A549 treated with RU486 at 1 μM for 4 hours (cell line): ENCODE measurements at places on chromosomes 1 and 21. TPM values are rescaled to one million over a fixed set of nuclear protein-coding genes. Genes with fewer than 3 reads are reported as not detected.

SH2D2A gene
- 2.1 to 5.6 TPM (median 3.6 TPM) in 5 replicates for total RNA-seq

SPTA1 gene
- total RNA-seq = not detected in 5 replicates

CLCA4 gene
- total RNA-seq = not detected in 5 replicates

TGFB2 gene
- total RNA-seq = 22.2 to 28.2 TPM (median 23.6 TPM) in 5 replicates

COL24A1 gene
- 0.02 TPM in 1 of 5 replicates, not detected in the others for total RNA-seq

YARS1 gene
- 66.3 to 99.1 TPM (median 79.8 TPM) in 5 replicates for total RNA-seq

DMBX1 gene
- total RNA-seq = 0.71 to 1.2 TPM (median 1.0 TPM) in 5 replicates

PTGS2 gene
- total RNA-seq = 5.8 to 11.2 TPM (median 9.0 TPM) in 5 replicates

MAB21L3 gene
- total RNA-seq = not detected in 5 replicates

LCE2C gene
- not detected in 5 replicates for total RNA-seq

SYDE2 gene
- total RNA-seq = 0.31 to 1.1 TPM (median 0.74 TPM) in 5 replicates

PLEKHA6 gene
- total RNA-seq = 16.9 to 32.3 TPM (median 25.3 TPM) in 5 replicates

GCSAML gene
- not detected in 5 replicates for total RNA-seq

SLAMF7 gene
- total RNA-seq = 1.6 to 2.6 TPM (median 1.8 TPM) in 5 replicates

HMGN1 gene
- total RNA-seq = 179 to 225 TPM (median 193 TPM) in 5 replicates

CFHR1 gene
- 0.16 to 0.30 TPM (median 0.23 TPM) in 4 of 5 replicates, not detected in the other for total RNA-seq

ESRRG gene
- total RNA-seq = not detected in 5 replicates

KIF26B gene
- 0.03 to 0.16 TPM (median 0.05 TPM) in 5 replicates for total RNA-seq

LINGO4 gene
- not detected in 5 replicates for total RNA-seq

MT1HL1 gene
- total RNA-seq = not detected in 5 replicates

TSPEAR gene
- not detected in 5 replicates for total RNA-seq

IQGAP3 gene
- 11.6 to 18.6 TPM (median 15.8 TPM) in 5 replicates for total RNA-seq

RAB25 gene
- 0.24 TPM in 1 of 5 replicates, not detected in the others for total RNA-seq

MUTYH gene
- 6.3 to 9.9 TPM (median 9.3 TPM) in 5 replicates for total RNA-seq

SYT14 gene
- 0.03 to 0.10 TPM (median 0.10 TPM) in 3 of 5 replicates, not detected in the others for total RNA-seq

TPTE gene
- total RNA-seq = not detected in 5 replicates

RCSD1 gene
- total RNA-seq = 0.06 to 0.16 TPM (median 0.11 TPM) in 4 of 5 replicates, not detected in the other

SNRNP40 gene
- total RNA-seq = 42.1 to 48.5 TPM (median 45.2 TPM) in 5 replicates

SERPINC1 gene
- 0.16 to 0.35 TPM (median 0.17 TPM) in 4 of 5 replicates, not detected in the other for total RNA-seq

RGL1 gene
- 0.83 to 1.2 TPM (median 0.87 TPM) in 5 replicates for total RNA-seq

NEXN gene
- total RNA-seq = 5.1 to 9.9 TPM (median 6.2 TPM) in 5 replicates

RHOU gene
- 3.3 to 7.0 TPM (median 6.3 TPM) in 5 replicates for total RNA-seq

TMEM82 gene
- total RNA-seq = not detected in 5 replicates

PTGER3 gene
- total RNA-seq = not detected in 5 replicates

RIMKLA gene
- 0.64 to 1.4 TPM (median 1.2 TPM) in 5 replicates for total RNA-seq

AQP10 gene
- total RNA-seq = not detected in 5 replicates

FCRL4 gene
- not detected in 5 replicates for total RNA-seq

BGLAP gene
- 0.66 TPM in 1 of 5 replicates, not detected in the others for total RNA-seq

HES5 gene
- not detected in 5 replicates for total RNA-seq

OR10K2 gene
- not detected in 5 replicates for total RNA-seq

AADACL4 gene
- not detected in 5 replicates for total RNA-seq
